ENCODE measurements at places on chromosomes 3 and 15.
A peak's percentile ranks its signal among the peaks of the same experiment; 100 is the strongest.

DNA sequence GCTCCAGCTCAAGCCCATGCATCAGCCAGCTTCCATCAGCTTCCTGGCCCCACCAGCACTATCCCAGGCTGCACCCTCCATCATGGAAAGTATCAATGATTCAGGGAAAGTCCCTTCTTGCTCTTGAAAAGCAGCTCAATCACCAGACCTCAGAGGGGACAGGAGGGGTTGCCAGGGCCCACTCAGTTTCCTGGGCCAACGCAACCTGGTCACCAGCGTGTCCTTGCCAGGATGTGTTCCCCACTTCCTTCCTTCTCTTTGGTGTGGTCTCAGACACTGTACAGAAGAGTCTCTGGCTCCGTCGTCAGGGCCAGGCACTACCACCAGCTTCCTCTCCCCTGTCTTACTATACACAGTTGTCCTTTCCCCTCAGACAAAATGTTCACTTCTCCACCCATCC lies 3.0 kb downstream of the HDC start:
- DNase-seq = no peak

DNA sequence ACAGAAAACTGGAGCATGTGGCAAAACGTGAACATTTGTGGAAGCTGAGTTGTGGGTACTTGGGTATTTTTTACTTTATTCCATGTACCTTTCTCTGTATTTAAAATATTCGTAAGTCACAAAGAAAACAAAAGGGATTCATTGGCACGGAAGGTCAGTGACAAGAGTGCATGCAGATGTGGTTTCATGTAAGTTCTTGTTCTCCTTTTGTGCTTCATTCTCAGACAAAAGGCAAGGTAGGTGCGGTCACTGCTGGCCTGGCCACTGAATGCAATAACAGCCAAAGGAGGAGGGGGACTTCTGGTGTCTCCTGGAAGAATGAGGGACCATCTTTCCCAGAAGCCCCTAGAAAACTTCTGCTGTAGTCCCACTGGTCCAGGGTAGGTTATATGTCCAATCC lies 200.0 kb upstream of the TOPAZ1 start:
- no peak for DNase-seq

GRCh38 chr15:26889298-26889898 lies 22.5 kb downstream of the GABRA5 start:
- no peak for DNase-seq

GRCh38 chr3:127170814-127171213 lies 22.1 kb upstream of the PRR23E start:
- DNase-seq = no peak

DNA sequence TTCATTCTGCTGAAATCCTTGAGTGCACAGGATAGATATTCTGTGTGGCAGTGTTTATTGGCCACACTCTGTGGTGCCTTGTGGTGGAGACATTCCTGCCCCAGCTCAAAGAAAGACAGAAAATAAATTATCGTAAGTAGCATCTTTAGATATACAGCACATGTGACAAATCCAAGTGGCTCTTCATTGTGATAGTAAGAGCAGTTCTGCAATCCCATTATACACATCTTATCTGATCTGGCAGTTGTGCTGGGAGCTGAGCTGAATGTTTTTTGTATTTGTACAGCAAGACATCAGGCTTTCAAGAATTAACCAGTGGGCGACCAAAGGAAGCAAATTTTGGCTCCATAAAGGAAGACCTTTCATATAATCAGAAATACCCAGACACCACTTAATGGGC lies 235.3 kb upstream of the MRPL3 start:
- no peak for DNase-seq

DNA sequence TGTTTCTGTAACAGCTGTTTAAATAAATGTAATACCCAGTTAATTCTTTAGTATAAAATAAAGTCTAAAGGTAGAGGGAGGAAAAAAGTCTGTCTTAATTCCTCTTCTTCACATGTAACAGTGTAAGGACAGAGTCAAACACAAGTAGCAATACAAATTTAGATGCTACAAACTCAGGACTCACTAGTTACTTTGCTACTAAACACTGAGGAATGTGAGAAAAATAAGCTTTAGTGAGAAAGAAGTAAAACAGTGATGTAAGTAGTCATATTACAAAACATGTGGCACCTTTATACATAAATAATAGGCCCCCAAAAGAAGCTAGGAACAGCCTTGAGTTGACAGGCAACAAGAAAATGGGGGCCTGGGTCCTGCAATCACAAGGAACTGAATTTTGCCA lies 113.0 kb downstream of the TBC1D5 start:
- no peak for DNase-seq

DNA sequence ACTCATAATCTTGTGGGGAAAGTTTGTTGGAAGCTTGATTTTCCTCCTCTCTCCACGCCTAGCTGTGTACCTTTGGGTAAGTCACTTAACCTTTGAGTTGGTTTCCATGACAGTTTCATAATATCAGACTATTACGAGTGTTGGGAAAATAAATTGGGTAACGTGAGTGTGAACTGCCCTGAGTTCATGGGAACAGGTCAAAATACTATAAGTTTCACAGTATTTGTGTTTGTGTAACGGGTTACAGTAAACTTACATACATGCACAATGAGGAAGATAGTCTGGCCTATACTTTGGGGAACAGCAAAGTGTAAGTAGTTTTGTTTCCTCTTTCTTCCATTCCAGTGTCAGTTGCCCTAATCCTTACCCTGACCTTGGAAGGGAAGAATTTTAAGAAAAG lies 509.9 kb downstream of the MECOM start:
- DNase-seq = peak; percentile 6

GRCh38 chr3:50390508-50391224 lies 31.3 kb upstream of the TMEM115 start:
- DNase-seq = no peak

DNA sequence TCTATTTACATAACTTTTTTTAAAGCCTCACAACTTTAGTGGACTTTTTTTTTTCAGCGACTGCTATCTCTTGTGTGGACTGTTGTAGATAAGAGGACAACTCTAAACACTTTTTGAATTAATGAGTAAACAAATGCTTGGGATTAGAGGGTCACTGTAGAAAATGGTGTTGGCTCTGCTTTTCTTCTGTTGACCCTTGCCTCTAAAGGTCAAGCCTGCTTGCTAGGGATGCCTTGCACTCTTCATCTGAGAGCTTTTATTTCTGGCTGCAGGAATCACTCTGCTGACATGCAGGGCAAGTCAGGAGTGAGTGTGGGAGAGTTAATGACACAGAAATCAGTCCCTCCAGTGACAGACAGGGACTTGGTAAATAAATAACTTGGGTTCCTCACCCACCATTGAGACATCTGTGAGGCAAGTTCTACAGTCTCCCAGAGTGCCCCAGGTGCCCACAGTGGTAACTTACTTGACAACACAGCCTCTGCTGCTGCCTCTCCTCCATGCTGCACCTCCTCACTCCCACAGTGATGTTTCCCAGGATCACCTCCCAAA lies 390.1 kb downstream of the IL20RB start:
- no peak for DNase-seq

DNA sequence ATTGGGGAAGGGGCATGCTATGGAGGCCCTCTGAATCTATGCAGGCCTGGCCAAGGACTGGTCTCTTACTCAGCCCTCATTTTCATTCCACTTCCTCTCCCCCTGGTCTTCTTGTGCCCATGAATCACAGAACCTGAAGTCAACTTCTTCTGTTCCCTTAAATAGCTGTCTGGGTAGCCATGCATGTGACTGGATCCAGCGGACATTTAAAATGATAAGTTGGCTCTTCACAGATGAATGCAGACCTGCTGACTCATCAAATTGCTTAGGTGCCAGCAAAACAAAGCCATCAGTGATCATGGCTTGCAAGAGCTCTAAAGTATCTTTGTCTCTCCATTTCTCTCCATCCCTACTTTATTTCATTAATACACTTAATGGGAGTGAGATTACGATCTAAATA lies 90.1 kb upstream of the CADPS start:
- DNase-seq = no peak

DNA sequence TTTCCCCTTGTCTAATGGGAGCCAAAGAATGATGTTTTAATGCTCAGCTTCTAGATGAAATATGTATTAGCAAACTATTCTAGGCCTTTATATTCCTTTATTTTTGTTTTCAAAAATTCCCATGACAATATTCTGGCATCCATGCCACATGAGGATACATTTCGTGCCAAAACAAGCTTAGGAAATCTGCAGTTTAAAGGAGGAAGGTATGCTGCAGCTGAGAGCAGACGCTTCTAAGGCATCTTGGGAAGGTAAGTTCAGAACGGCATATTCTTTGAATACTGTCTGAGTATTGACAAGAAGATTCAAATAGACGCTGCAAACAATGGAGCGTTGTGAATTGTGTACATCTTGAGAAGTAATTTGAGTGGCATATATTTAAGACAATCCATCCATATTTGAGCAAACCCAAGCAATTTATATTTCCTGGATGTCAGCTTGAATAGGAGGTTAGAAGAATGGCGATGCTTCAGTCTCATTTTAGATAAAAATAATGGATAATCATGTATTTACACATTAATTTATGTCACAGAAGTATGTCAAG lies 158.6 kb downstream of the RAP2B start:
- no peak for DNase-seq

DNA sequence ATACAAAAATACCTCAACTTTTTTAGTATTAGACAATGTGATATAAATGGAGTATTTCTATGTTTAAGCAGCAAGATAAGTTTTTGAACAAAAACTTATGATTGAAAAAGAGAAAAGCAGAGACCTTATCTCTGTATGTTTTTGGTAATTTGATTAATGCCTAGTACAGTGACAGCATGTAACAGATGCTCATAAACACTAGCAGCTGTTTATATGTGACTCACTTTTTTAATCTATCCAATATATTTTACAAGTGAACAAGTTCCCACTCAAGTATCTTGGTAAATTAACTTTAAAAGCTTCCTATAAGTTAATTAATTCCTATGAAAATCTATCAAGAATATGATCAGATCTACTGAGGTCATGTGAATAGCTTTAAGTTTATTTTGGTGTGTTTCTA lies 55.1 kb downstream of the NGLY1 start:
- no peak for DNase-seq

DNA sequence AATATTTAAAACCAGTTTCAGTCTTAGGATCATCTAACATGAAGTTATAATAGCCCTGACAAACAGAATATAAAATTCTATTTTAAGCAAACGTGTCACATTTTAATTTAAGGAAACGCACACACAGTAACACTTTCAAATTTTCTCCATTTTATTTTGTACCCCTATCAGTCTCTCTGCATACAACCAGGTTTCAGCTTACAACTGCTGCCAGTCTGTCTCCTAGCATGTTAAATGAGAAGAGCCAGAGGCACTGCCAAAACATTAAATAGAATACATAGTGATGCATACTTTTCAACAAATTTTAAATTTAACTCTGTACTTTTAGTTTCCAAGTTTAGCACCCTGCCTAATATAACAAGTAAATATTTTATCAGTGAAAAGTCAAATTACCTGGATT lies 60.8 kb downstream of the UACA start:
- DNase-seq = no peak

- DNase-seq = no peak
Observed at GRCh38 chr3:21238661-21239060, 512.3 kb downstream of the ZNF385D start.

- no peak for DNase-seq
Observed at GRCh38 chr3:4224331-4224730, 78.8 kb upstream of the SETMAR start.

- no peak for DNase-seq
Observed at GRCh38 chr15:62881056-62881455, 161.5 kb upstream of the TPM1 start.

GRCh38 chr3:136366289-136366688 lies 116.1 kb downstream of the PCCB start:
- no peak for DNase-seq

DNA sequence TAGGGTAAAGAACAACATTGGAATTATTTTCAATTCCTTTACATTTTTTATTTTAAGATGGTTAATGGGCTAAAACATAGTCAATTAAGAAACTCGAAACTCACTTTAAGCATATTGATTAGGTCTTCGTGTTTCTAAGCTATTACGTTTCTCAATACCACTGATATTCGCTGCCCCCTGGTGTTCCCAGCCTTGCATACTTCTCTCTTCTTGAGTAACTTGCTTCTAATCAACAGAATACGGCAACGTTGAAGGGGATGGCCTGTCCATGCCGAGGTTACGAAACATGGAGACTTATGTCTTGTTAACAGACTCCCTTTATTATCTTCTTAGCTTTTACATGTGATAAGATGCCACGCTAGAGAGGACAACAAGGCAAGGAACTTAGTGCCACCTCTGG lies 43.6 kb downstream of the ROBO1 start:
- no peak for DNase-seq

GRCh38 chr3:118966700-118967099 lies 67.9 kb downstream of the IGSF11 start:
- DNase-seq = no peak

- no peak for DNase-seq
Observed at GRCh38 chr3:170247875-170248274, 25.7 kb downstream of the PRKCI start.

- no peak for DNase-seq
Observed at GRCh38 chr3:17359911-17360310, 382.5 kb downstream of the TBC1D5 start.

- no peak for DNase-seq
Observed at GRCh38 chr15:80828796-80829195, 49.6 kb downstream of the CEMIP start.

GRCh38 chr3:39189959-39190269 lies 2.5 kb downstream of the XIRP1 start:
- peak; percentile 18 for DNase-seq

DNA sequence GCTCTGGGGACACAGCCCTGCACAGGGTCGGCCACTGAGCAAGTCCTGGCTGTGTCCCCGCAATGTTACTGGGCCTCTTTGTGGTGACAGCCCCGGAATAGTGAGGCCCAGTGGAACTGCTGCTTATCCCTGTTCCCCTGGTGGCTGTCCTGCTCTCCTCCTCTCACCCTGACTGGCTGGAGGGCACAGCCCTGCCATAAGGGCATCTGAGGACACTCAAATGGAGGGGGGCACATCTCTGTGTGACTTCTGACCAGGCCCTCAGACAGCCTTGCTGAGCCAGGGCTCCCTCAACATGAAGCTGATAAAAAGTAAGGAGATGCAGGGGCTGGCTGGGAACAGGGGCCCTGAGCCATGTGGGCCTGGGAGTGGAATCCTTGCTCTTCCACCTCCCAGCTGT lies 127.4 kb upstream of the ATP2B2 start:
- no peak for DNase-seq

GRCh38 chr3:111582120-111582474 lies 13.0 kb downstream of the ZBED2 start:
- no peak for DNase-seq

- DNase-seq = no peak
Observed at GRCh38 chr3:3578718-3579117, 220.5 kb upstream of the LRRN1 start.

DNA sequence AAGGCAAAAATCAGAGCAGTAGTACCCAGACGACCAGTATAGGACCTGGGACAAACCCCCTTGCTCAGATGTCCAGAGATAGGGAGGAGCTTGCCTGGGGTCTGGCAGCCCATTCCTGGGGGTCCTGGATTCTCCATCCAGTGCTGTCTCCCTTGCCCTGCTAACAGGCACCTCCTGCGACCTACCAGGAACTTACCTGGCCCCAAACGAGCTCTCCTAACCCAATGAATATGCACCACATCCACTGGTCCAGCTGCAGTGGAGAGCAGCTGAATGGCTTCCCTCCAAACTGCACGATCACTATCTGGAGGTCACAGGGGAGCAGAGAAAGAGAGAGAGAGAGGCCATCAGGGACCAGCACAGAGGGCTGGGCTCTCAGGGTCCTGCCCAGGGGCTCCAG lies 19.1 kb upstream of the SEC13 start:
- no peak for DNase-seq

- DNase-seq = no peak
Observed at GRCh38 chr15:101441696-101442095, 47.8 kb downstream of the PCSK6 start.

Data from SIG-M5 (cell line).